CD4-positive, alpha-beta T cell treated with Interleukin-1 beta for 1 hour (primary cell): ENCODE measurements at places on chromosomes 13 and 19.

DNA sequence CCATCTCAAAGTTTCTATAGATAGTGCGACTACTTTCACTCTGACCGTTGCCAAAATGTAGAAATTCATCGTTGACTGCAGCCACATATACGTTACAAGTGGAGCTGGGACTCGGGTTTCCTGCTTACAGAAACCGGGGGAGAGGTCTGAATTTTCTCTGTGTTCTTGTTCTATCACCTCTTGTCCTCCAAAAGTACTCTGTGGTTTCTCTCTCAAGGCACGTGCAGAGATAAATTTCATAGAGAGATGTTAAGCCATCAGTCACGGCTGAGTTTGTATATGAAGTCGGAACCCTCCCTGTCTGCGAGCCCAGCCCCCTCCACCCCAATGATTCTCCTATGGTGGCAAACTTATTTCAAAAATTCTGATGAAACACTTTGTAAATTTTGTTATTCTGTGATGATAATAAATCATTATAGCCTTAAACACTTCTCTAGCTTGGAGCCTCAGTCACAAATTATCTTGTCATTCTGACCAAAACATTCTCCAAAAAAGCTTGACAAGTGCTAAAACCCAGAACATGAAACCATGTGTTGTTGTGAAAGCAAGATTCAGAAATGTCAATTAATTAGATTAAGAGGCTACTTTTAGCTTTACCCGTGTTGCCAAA is 87.5 kb downstream of the TSHZ3 start:
- DNase-seq, result no peak

DNA sequence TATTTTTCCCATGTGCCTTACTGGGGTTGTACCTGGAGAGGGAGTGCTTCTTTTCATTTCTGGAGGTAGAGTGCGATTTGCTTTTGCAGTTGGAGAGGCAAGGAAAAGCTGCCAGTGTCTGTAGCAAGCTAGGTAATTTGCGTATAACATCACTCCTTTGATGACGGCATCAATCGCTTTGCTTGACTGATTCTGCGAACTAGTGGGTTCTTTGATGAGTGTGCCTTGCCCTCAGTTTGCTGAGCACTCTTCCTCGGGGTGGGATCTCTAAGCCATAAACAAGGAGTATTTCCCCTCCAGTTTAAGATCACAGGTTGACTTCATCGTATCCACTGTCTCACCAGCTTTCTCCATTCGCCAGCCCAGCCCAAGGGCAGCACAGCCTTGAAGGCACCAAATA is 344.5 kb downstream of the KCNRG start:
- no peak for DNase-seq

DNA sequence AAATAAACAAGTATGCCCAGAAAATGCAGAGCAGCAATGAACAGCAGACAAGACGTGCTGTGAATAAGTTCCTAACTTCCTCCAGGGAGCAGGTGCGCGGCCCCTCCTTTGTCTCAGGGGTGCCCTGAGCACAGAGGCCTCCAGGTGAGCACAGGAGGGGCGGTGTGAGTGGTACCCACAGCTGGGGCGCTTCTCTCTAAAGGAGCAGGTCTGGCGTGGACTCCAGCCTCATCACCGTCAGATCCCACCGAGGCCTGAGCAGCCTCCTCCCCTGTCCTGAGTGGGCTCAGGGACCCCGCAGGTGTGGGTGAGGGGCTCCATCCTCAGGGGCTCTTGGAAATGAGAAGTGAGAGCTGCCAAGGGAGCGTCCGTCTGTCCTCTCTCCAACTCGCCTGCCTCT is 3.2 kb downstream of the LILRA5 start:
- DNase-seq, result no peak

DNA sequence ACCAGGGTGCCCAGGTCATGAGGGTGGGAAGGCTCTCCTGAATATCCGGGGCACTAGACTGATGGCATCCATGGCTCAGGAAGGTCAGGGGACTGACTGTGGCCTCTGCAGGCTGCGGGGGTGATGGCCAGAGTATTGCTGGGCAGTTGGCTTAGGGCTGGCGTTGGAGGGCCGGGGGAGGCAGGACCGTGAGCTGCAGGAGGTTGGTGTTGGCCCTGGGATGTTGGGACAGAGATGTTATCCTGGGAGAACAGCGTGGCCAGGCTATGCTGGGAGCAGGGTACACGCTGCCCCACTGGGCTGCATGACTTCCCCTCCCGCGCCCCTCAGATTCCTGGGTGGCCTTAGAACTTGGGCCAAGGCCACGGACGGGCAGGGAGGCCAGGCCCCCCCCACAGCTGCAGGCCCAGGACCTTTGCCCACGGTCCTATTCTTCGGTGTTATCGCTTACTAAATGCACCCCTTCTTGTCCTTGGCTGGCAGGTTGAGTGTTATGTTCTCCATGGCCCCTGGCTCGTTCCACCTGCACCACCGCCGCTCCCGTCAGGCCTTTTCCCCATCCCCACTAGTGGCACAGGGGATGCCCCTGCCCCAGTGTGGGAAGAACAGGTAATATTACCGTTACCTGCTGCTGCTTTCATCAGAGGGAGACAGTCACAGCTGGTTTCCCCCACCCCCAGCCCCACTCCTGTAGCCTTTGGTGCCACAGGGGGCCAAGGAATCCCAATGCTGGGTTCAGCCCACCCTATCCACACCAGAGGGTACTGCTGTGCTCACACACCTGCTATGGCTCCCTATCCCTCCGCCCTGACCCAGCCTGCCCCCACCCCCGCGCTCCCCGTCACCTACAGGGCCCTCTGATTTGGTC is 3.2 kb upstream of the ISYNA1 start:
- DNase-seq, result no peak

GRCh38 chr13:69618838-69619237 is 488.8 kb upstream of the ATXN8OS start:
- DNase-seq, result no peak

DNA sequence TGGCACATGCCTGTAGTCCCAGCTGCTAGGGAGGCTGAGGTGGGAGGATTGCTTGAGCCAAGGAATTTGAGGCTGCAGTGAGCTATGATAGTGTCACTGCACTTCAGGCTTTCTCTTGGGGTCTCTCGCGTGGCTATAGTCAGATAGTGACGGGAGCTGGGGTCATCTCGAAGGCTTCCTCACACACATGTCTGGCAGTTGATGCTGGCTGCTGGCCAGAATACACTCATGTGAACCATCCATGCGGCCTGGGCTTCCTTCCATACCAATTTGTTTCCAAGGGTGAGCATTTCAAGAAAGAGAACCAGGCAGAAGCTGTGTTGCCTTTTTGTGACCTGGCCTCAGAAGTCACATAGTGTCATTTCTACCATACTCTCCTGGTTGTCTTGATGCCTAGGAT is 26.4 kb downstream of the LEUTX start:
- DNase-seq, result no peak

GRCh38 chr13:66501181-66501580 is 729.0 kb downstream of the PCDH9 start:
- DNase-seq, result no peak

DNA sequence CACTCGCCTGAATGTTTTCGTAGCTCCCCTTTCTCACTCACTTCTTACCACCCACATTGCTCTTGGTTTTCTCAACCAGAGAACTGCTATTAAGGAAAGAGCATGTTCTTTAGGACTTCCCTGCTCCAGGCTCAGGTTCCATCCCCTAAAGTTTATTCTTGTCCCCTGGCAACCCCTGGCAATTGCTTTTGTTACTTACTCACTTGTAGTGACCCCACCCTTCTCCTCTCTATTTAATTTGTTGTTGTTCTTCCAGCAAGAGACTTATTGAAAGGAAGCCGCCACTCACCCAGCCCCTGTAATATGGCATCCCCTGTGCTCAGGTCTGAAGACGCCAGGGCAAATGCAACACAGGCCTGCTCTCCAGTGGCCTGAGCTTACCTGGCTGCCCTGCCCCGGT is 233.7 kb upstream of the SOX21 start:
- DNase-seq, result no peak

DNA sequence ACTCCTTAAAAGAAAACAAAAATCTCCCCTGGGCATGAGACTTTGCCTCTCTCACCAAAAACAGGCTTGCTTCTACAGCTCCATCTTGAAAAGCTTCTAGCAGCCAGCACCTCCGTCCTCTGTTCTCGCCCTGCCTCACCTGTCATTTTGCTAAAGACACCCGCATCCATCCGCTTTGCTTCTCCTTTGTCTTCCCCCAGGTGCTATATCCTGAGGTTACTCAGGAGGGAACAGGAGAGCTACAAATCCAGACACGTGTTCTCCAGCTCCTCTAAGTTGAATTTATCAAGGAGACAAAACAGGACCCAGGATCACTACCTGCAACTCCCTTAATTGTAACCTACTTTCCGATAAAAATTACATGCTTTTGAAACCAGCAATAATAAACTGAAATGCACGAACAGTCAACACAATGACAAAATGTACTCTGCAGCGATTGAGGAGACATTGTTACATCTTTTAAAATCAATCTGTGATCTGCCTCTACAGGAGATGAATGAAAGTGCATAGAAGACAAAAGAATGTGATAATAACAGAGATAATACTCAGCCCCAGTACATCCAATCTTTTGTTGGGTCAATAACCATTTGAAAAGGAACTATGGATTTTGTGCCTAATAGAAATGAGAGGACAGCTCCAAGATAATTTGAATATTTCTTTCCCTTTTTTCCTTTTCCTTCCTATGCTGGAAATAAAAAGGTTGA is 221.2 kb downstream of the DCLK1 start:
- no peak for DNase-seq

DNA sequence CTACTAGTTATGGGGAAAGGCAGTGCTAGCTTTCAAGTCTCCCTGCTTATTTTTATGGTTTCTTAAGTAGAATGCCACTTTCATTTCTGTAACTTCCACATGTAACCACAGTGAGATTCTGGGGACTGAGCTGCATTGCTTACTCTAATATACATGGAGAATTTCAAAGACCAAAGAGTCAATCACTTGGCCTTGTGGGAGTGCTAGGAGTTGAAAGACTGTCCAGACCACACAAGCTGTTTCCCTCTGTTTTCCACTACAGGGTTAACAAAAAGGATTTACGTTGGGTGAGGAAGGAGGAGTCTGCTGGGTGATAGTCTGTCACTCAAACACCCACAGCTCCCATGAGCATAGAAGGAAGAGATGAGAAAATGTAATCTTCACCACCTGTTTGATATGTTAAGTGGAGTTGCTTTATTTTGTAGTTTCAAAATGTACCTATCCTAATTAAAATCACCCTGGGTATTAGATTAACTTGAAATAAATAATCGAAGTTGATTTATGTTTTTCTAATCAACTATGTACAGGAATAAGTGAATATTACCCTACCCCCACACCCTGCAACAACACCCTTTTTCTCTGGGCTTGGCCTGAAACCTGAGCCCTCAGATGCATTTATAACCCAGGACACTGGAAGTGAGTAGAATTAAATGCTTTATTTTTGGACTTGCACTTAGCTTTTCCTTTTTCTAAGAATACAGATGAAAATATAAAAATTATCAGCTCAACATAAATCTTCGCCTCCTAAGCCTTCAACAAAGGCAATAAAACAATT is 225.8 kb upstream of the SLC10A2 start:
- DNase-seq, result no peak

DNA sequence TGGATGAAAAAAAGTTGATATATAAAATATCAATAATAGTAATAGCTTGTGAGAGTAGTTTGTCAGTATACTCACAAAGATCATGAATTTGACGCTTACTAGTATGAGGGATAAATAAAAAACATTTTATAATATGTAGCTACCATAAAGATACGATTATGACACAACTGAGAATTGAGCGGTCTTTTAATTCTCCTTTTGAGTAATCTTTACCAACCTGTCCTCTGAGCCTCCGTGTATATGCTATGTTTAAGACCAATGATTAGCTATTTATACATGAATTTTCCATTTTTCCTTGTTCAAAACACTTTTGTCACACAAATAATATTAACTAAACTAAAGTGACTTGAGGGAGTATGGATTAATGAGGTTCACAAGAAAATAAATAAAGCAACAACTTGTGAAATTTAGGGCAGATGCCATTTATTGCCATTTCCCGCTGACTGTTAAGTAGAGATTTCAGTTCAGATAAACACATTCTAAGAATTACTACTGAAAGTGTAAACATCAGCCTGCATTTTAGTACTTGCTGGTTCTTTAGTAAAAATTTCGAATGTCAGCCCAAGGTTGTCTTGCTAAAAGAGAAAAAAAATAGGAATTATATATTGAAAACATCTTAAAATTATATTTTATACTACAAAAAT is 6.2 kb upstream of the IRS2 start:
- DNase-seq, result no peak

DNA sequence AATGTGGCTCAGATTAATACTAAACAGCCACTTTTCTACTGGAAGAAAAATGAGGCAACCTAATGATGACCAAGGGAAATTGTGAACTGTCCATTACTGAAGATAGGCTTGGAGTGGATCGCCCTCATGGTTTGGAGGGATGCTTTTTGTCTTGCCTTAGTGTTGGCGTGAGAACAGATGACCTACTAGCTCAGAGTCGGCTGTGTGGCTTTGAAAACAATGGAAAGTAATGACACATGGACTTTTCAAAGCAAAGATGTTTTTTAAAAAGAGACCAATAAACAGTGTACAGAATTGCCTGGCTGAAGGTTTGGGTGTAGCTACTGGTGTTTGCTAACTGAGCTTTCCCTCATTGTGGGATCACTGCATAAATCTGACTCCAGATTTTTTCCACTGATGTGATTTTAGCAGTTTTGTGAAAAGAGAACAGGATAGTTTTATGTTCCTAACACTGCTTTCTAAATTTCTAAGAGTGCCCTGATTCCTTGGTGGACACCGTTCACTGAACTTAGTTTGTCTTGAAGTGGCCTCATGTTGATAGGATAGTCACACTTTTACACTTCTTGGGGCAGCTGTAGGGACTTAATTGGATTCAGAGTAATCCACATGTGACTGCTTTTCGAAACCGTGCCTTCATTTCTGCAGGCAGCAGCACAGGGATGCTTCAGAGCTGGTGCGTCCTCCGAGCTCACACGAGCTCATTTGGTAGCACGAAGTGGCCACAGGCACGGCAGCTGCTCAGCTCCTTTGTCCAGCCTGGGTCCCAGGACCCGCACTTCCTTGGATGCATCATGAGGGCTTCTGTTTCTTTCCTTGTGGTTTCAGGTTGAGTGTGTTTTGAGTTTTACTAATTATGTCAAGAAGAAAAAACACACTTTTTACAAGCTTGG is 4.3 kb downstream of the CEBPG start:
- no peak for DNase-seq

DNA sequence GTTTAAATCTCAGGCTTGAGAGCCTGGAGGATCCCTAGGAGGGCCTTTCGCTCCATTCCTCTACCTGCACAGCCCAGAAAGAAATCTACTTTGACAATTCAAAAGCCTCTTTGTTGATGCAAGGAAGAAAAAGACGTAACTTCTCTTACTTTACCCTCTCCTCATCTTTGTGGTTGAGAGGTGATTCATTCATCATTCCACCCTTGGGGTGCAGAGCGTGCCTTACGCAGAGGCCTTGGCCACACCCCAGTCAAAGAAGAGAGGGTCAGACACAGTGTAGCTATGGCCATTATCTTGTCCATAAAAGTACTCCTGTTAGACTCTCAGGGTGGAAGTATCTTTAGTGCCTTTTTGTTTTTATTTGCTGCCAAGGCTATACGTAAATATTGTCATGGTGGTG is 184.0 kb downstream of the IRS2 start:
- no peak for DNase-seq

GRCh38 chr19:36093687-36094086 is 17.3 kb upstream of the OVOL3 start:
- no peak for DNase-seq

GRCh38 chr13:30022256-30022655 is 171.8 kb upstream of the UBL3 start:
- DNase-seq, result no peak
